ENCODE measurements at places on chromosomes 5 and 9.

DNA sequence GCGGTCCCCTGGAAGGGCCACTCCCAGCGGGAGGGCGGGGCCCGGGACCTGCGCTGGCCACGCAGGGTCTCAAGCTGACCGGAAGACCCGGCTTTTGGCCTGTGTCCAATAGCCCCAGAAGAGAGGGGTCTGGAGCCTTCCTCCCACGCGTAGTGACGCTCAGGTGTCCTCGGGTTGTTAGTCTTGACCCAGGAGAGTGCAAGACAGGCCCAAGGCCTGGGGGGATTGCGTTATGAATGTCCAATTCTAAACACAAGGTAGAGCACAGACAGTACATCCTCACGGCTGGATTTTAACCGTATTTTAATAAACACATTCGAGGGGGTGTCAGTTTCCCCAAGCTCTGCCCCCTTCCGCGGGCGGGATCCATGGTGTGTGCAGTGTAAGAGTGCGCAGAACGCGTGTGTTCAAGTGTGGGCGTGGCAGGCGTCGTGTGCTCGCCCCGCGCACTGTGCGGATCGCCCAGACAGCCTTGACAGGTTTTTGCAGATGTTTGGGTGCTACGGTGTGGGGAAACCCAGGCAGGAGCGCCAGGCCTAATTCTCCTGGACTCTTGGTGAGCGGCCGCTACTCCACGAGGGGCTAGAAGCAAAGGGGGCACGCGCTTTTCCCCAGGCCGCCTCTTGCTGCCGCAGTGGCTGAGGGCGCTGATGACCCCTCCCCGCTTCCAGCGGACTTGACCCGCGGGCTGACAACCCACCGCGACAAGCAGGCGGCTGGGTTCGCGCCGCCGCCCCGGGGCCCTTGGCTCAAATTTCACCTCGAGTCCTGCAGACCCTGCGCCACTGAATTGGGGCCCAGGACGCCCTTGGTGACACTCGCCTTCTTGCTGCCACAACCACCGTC lies 6.1 kb upstream of the DMRT3 start:
- DNase-seq, result no peak

GRCh38 chr5:149808264-149808982 lies 78.3 kb downstream of the PPARGC1B start:
- no peak for DNase-seq

DNA sequence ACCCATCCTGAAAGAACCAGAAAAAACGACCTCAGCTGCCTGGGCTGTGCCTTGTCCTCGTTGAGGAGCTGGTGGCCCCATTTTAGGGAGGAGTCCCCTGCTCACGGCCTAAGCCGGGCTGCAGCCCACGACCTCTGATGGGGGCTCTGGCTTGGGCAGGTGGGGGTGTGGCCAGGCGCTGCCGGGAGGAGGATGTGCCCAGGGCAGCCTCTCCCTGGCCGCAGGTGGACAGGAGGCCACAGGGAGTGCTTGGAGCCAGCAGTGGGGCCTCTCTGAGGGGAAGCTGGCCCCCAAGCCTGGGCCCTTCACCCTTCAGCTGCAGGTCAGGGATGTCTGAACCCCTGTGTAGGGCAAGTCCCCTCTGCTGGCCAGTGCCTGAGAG lies 2.5 kb downstream of the DIPK1B start:
- DNase-seq, result no peak

GRCh38 chr5:61941637-61942036 lies 364.4 kb upstream of the KIF2A start:
- DNase-seq, result no peak

- DNase-seq, result no peak
These were observed 62.5 kb downstream of the AMBP start for GRCh38 chr9:114015607-114016006.

DNA sequence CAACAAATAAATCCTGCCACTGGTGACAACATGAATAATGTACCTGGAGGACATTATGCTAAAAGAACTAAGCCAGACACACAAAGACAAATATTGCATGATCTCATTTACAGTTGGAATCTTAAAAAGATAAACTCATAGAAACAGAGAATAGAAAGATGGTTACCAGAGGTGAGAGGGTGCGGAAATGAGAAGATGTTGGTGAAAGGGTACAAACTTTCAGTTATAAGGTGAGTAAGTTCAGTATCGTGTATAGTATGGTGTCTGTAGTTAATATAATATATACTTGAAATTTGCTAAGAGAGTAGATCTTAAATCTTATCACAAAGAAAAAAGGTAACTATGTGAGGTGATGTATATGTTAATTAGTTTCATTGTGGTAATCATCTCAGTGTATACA lies 63.3 kb downstream of the PRRC1 start:
- DNase-seq, result no peak

GRCh38 chr9:69193685-69194032 lies 19.6 kb downstream of the TJP2 start:
- DNase-seq, result peak; percentile 11

GRCh38 chr9:107703651-107704050 lies 214.1 kb upstream of the KLF4 start:
- no peak for DNase-seq

DNA sequence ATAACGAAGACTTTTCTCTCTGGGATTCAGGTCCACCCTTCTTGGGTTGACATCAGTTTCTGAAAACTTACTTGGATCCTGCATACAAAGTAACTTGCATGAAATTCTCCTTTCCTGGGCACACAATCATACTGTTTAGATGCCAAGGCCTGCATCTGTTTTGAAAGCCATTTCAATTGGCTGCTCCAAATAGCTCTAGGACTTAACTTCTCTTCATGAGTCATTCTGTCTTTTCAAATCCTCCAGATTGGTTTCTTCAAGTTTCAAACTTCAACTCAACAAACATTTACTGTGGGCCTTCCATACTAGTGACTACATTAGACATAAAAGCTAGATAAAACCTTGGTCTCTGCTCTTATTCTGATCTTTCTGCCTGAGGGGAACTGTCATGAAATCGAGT lies 54.8 kb upstream of the HMHB1 start:
- no peak for DNase-seq

- DNase-seq, result peak; percentile 46
These were observed 84.7 kb upstream of the SLCO6A1 start for GRCh38 chr5:102583276-102584124.

- no peak for DNase-seq
These were observed 1.1 kb downstream of the LARP1 start for GRCh38 chr5:154756009-154756867.

- no peak for DNase-seq
These were observed 428.7 kb upstream of the SGCD start for GRCh38 chr5:155898284-155898683.

DNA sequence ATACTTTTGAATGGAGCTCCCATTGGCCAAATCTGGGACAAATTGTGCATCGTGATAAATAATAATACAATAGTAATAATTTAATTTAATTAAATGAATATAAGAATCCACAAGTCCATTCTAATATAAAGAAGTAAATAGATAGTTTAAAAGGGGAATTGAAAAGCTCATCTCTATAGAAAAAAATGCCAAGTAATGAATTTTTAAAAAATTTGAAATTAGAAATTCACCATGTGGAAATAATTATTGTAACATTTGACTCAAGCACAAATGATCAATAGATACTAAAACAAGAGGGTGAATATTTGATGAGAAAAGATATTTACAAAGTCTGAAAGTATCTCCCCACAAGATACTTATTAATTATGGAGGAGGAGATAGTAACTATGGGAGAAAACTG lies 467.4 kb downstream of the CETN3 start:
- no peak for DNase-seq

- no peak for DNase-seq
These were observed 53.1 kb upstream of the DAB2IP start for GRCh38 chr9:121598167-121598964.

DNA sequence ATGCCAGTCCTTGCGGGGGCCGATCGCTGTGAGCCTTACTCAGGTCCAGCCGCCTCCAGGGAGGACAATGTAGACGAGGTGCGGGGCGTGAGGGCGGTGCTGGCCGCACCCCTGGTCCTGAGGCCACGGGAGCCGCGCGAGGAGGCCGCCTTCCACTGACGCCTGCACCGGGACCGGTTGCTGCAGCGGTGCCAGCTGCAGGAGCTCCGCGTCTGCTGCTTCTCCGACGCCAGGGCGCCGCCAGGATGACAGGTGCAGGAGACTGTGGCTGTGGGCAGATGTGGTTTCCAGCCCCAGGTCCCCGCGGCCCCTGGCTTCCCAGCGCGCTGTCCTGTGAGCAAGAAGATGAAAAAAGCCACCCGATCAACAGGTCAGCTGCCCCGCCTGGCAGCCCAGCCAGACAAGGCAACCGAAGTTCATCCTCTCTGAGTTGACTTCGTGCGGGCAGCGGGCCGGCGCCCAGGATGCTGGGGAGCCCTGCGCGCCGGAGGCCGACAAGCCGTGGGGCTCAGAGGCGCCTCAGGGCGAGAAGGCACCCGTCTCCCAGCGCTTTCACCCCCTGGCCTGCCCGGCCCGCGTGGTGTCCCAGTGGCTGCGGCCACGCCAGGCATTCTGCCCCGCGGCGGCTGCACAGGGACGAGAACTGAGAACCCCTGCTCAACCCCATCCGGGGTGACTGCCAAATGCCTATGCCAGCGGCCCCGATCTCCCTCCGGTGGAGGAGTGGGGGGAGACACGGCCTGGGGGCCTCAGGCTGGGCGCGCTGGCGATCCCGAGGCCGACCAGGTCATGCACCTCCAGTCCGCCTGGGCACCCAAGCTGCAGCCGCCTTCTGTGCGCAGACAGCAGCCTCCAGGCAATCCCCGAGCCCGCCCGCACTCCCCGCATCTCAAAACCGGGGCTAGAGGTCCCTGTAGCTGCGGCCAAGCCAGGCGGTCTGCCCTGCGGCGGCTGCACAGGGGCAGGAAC lies 43.4 kb upstream of the BICD2 start:
- DNase-seq, result peak; percentile 30

- no peak for DNase-seq
These were observed 13.1 kb upstream of the RLN1 start for GRCh38 chr9:5352637-5353248.

- no peak for DNase-seq
These were observed 163.5 kb downstream of the ARSB start for GRCh38 chr5:78821536-78822021.

- peak; percentile 56 for DNase-seq
These were observed 77.3 kb downstream of the LRSAM1 start for GRCh38 chr9:127528422-127529251.
